Peyer's patch (tissue), 4 donors: ENCODE measurements at places on chromosomes 2 and 18. TPM values are rescaled to one million over a fixed set of nuclear protein-coding genes. Genes with fewer than 3 reads are reported as not detected.

Gene SLC25A12
- 18.2 TPM for total RNA-seq

Gene SERPINB3
- total RNA-seq = not detected

Gene YPEL5
- total RNA-seq = 75.1 TPM

Gene CNTNAP5
- total RNA-seq = not detected

Gene CRYGD
- total RNA-seq = not detected

Gene CD207
- total RNA-seq = not detected

Gene THADA
- total RNA-seq = 19.3 TPM

Gene KCNIP3
- 4.9 TPM for total RNA-seq

Gene ELOA2
- total RNA-seq = not detected

GRCh38 chr2:239264838-239265651, 135.8 kb downstream of the HDAC4 start:
- peak; percentile 52 for DNase-seq

- no peak for DNase-seq
These were observed 8.5 kb downstream of the INHBB start for GRCh38 chr2:120354467-120354866.

DNA sequence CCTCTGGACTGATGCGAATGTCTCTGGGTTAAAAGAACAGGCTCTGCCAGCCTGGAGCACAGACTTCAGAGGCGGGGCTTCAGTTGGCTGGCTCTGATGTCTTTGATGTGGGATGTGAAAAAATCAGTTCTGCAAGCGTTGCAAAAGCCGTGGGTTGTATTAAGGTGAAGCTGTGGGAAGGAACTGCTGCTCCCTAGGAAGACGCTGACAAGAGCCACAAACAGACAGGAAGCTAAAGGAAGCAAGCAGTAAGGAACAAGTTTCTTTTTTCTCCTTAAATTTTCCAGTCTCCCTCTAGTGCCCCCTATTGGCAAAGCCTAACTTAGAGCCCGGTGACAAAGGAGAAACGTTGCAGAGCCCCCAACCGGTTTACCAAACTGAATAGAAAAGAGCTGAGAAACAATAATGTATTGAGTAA, 239.0 kb downstream of the CCDC178 start:
- no peak for DNase-seq

GRCh38 chr2:213234641-213235040, 49.6 kb upstream of the SPAG16 start:
- DNase-seq = no peak

DNA sequence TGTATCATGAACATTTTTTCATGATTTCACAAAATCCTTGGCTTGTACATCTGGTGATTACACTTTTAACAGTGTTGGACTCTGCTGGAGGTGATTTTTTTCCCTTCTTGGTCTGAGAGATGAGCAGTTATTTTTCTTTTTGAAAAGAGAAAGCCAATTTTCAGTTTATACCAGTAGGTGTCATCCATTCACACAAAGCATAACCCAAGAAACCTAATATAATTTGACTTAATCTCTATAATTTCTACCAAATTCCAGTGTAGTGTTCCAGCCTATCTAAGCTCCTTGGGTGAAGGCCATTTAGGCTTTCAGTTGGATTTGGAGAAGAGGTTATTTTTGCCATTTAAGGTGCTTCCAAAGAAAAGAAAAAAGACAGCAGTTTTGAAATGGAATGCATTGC, 7.7 kb upstream of the ICOS start:
- no peak for DNase-seq

DNA sequence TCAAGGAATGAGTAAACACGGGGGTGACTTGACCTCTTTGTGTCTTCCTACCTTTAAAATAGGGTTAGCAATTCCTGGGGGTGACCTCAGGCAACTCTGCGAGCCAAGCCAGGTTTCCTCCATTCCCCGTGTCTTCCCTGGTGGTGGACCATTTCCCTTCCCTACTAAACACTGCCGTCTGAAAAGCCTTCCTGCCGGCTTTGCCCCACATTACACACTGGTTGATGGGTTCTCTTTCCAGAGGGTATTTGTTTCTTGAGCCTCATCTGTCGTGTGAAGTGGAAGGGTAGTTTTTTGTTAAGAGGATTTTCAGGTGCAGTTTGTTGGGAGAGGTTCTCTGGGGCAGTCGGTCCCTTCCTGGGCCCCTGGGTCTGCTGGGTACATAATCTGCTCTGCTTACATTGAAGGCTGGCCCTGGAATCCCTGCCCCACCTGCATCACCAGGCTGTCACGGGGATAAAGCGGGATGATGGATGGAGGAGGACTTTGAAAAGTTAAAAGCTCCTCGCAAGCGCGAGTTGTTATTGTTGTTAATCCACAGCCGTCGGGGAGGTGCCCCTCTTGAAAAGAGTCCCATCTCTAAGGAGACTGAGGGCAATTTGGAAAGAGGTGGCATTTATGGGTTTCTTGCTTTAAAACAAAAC, 175.4 kb upstream of the SPRED2 start:
- DNase-seq = no peak

DNA sequence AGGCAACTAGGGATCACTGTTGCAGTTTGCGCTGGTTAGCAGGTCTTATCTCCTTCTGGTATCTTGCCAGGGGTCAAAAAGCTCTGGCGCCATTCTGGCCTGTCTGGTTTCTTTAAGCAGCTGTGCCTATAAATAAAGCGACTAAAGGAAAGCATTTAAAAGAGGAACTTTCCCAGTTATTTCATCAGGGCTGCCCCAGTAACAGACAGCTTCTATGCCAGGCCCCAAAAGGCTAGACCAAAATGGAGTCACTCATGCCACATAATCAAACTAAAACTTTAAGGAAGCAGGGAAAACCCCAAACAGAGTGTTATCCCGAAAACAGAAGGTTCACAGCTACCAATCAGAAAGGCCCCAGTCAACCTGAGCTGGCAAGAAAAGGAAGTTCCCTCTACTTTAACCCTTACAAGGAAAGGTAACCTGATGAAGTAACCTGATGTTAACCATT, 41.2 kb upstream of the HNRNPA3 start:
- DNase-seq = no peak

- DNase-seq = no peak
These were observed 100.9 kb upstream of the CELF4 start for GRCh38 chr18:37666451-37666850.

DNA sequence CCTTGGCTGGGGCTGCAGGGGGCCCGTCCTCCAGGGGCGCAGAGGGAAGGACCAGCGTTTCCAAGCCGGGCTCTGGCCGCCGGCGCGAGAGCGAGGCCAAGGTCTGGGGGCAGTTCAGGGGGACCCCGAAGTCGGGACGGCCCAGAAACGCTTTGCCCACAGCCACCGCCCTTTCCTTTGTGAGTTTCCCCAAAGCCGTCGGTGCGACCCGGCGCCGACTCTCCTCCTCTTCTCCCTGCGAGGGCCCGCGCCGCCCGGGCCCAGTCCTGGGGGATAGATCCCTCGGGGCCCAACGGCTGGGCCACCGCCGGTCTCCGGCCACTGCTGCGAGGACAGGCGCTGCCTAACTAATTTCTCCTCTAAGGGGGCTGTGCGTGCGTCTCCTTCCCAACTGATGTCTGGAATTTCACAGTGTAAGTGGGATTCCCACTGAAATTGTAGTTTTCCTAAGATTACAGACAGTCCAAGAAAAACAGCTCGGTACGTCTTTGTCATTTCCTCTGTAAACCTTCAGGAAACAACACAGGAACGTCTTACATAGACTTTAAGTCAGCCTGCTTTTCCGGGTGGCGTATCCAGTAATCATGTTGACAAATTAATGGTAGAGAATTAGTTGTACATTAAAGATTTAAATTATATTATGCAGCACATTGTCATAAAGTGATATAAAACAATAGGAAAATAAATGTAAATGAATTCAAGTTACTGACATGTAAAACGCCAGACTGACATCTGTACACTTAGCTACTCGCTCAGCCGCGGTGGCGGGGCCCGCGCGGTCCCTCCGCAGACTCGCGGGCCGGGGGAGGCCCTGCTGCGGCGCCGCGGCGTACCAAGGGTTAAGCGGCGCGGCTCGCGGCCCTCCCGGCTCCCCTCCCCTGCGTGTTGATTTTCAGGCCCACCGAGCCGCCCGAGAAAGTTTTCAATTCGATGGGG, 139.4 kb upstream of the SIX3 start:
- no peak for DNase-seq

DNA sequence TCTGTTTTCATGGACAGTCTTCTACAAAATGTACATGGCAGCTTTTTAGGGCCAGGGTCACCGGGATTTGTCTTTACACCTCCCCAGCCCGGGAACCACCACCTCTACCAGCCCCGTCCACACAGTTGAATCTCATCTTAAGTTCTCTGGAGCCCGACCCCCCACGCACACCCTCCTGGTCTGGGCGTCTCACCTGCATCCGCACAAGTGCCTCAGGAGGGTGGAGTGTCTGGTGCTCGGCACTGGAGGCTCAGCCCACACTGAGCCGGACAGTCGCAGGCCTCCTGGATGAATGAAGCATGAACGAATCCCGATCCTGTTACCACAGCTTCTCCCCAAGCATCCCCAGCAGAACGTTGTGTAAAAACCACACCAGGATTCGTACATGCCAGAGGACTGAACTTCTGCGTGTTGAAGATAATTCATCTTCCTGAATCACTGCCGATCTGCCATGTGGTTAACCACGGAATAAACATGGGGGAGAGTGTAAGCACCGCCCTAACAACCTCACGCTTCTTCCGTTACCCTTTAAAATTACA, 162.0 kb downstream of the RTP5 start:
- peak; percentile 24 for DNase-seq

- no peak for DNase-seq
These were observed 43.7 kb upstream of the FZD5 start for GRCh38 chr2:207813221-207813916.

GRCh38 chr2:200259577-200259957, 46.9 kb upstream of the SPATS2L start:
- no peak for DNase-seq
